ENCODE measurements at places on chromosomes 11 and 22.

GRCh38 chr11:122556605-122557004 lies 98.9 kb upstream of the UBASH3B start:
- no peak for DNase-seq

GRCh38 chr22:47295226-47295901 lies 532.9 kb downstream of the TBC1D22A start:
- DNase-seq = no peak

GRCh38 chr22:19057999-19058491 lies 64.2 kb downstream of the DGCR2 start:
- DNase-seq = no peak

- DNase-seq = no peak
These were observed 688.3 kb upstream of the FAT3 start for GRCh38 chr11:91536366-91536765.

GRCh38 chr11:125667151-125667550 lies 13.5 kb downstream of the ACRV1 start:
- DNase-seq = no peak

DNA sequence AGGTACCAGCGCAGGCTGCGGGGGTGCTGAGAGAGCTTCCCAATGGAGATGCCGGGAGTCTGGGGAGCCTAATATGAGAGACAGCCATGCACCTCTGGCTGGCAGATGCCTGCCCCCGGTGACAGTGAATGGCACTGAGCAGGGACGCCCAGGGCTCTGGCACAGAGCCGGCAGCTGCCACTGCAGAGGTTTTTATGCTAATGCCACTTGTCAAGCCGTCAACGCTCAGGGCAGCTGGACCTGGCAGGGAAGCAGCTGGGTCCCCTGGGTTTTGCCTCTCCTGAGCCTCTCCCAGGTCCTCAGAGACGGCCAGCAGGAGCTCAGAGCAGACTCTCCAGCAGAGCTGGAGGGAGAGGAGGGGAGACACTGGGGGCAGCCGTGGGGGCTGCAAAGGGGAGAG lies 573.6 kb downstream of the BUD13 start:
- no peak for DNase-seq

- no peak for DNase-seq
These were observed 1032.8 kb upstream of the RAG2 start for GRCh38 chr11:37630866-37631265.

DNA sequence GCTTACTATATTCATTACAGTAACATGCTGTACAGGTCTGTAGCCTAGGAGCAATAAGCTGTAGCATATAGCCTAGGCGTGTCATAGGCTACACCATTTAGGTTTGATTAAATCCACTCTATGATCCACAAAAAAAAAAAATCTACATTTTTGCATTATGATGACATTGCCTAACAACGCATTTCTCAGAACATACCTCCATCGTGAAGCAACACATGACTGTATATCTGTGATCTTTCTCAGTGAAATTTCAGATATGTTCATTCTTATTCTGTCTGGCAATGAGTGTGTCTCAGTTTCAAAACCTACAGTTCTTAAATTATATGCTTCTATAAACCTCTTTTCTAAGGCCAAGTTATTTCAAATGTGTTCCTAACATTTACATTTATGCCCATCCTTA lies 140.3 kb downstream of the CADM1 start:
- DNase-seq = no peak

- DNase-seq = no peak
These were observed 29.4 kb downstream of the PPP2R1B start for GRCh38 chr11:111736621-111737443.

DNA sequence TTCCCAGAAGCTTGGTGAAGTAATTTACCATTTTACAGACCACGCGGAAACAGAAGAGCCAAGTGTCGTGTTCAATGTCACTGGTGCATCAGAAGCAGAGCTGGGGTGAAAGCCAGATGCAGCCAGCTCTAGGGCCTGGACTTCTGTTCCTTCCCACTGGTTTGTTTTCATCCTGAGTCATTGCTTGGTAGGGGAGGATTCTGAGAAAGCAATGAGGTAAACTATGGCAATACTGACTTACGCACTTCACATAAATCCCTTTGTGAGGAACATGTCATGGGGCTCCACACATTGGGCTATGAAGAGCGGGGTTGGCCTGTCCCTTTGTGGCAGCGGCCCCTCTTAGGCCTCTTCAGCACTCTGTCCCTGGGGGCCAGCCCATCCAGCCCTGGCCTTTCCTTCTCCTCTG lies 52.4 kb upstream of the RBFOX2 start:
- no peak for DNase-seq

- no peak for DNase-seq
These were observed 71.8 kb downstream of the PIWIL4 start for GRCh38 chr11:94638902-94639373.

DNA sequence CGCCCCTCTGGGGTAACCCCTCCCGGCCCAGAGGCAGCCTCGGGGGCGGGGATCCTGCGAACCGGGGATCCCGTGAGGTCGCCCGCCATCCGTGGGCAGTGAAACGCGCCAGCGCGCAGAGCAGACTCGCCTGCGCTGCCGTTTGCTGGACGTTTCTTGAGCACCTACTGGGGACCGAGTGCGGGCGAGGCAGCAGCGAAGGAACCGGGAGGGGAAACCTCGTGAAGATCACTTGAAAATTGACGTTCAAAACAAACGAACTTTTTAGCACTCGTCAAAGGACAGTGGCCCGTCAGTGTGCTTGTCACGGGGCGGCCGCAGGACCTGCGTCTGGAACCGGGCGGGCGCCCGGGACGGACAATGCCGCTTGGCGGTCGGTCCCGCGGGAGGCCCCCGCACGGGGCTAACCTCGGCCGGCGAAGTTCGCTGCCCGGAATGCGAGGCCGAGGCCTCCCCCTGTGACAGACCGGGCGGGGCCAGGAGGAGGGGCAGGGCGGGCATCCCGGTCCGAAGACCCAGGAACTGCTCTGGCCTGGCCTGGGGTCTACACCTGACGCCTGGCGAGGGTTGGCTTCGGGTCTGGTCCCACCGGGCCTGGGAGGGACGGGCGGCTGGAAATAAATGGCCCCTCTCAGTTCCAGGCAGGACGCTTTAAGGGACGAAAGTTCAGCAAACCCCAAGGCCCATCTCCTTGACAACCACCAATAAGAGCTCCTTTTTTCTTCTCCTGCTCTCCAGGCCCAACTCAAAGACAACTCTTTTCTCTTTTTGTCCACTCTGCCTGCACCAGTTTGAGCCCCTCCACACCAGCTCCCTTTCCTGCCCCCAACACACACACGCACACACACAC lies 723 bp upstream of the SCUBE1 start:
- no peak for DNase-seq

GRCh38 chr22:27399161-27399560 lies 402.4 kb downstream of the MN1 start:
- no peak for DNase-seq

DNA sequence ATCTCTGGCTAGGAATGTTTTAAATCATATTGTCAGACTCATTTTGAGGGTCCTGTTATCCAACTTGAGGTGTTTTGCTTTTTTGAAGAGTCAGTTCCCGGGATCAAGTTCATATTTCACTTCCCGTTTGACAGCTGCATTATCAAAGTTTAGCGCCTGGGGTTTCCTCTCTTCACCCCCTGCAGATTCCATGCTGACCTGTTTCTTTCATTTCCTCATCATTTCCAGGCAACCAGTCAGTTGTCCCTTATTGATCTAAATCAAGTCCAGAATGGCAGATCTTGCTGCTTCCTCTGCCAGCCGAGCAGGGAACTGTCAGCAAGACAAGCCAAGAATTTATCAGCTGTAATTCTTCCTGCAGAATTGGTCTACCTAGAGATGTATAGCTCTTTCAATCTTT lies 197.6 kb upstream of the SYN3 start:
- no peak for DNase-seq

- DNase-seq = no peak
These were observed 9.0 kb downstream of the FAM76B start for GRCh38 chr11:95780544-95780943.

DNA sequence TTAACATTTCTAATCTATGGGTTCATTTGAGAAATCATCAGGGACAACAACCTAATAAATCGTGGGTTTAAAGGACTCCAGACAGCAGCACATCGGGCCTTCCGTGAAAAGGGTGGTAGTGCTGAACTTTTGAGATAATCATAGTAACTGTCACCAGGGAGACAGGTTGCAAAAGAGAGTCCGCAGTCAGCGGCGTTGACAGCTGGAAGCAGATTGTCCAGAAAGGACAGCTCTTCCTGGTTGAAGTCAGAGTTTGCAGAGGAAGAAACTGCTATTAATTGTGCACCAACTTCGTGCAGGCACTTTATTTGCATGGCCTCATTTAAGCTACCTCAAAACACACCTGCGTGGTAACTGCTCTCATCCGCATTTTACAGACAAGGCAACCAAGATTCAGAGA lies 20.5 kb upstream of the ISX start:
- no peak for DNase-seq

DNA sequence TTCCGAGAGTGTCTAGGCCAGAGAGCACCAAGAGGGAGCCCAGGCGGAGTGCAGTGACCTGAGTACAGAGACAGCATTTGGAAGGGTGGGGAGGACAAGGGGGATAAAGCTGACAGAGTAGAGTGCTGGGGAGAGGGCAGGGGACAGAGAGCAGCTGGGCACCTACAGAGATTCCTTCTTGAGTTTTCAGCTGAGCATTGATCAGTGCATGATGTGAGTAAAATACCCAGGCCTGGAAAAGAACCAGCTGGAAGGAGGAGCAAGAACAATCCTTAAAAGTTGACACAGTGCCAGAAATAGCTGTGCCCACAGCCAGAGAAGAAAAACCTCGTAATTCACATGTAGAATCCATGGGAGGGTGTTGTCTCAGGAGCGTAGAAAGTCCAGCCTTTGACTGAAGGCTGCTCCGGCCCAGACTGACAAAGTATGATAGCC lies 33.9 kb upstream of the PANX2 start:
- DNase-seq = no peak

DNA sequence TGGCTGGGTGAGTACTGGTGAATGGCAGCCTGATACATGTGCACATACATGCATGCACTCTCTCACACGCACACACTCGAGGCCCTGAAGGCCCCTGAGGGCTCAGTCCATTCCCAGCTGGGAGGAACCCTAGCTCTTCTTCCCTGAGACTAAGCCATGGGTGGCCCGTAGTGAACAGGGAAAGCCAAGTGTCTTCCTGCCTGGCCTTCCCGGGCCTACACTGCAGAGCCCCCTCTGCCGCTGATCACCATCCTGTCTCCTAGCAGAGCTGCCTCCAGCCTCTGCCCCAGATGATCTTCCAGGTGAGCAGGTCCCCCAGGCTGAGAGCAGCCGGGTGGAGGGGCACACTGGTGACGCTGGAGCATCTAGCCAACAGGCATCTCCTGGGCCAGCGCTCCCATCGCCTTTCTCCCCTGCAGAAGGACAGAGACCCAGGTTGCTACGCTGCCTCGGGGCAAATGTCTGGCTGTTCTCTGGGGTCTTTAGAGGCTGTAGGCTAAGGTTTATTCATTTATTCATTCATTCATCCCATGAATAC lies 57.3 kb downstream of the CD82 start:
- DNase-seq = no peak

DNA sequence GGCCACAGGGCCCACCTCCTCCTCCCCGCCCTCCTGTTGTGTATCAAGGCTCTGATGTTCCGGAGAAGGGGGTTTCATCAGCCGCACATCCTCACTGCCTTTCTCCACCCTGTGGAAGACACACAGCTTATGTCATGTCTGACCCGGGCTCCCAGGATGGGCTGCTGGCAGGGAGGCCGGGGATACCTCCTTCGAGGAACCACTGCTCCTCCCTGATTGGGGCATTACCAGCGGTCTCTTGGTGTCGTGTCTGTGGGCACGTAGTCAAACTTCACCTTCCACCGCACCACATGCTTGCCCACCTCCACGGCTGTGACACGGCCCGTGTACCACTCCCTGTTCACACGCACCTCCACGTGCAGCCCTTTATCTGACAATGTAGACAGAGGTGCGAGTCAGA lies 35.9 kb downstream of the MORC2 start:
- no peak for DNase-seq

GRCh38 chr22:20799449-20799848 lies 25.5 kb downstream of the SERPIND1 start:
- DNase-seq = no peak

GRCh38 chr11:100876815-100877520 lies 189.9 kb downstream of the ARHGAP42 start:
- no peak for DNase-seq

DNA sequence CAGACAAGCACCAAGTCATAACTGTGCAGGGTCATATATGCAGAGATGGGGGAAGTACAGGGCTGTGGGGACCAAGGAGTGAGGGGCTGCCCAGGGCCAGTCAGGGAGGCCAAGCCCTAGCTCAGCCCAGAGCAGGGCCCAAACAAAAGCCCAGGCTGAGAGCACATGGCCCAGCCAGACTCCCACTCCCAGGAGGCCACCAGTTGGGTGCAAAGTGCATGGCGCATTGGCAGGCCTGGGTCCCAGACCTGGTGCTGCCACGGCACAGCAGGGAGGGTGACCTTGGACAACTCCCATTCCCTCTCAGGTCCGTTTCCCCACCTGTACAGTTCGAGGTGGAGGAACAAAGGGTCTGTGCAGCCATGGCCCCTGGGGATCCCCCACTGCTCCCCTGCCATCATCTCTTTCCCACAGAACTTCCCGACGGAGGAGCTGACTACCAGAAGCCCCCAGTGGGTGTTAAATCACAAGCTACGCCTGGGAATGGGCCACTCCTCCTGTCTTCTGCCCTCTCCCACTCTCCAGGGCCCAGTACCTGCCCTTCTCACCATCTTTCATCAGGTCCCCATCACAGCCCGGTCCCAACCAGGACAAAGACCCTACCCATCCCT lies 608 bp downstream of the NIPSNAP1 start:
- no peak for DNase-seq

GRCh38 chr11:127395034-127395433 lies 394.5 kb upstream of the KIRREL3 start:
- no peak for DNase-seq

- DNase-seq = no peak
These were observed 45.3 kb downstream of the ZBTB44 start for GRCh38 chr11:130269326-130269943.

GRCh38 chr22:19122752-19123492 lies 710 bp upstream of the DGCR2 start:
- DNase-seq = no peak

DNA sequence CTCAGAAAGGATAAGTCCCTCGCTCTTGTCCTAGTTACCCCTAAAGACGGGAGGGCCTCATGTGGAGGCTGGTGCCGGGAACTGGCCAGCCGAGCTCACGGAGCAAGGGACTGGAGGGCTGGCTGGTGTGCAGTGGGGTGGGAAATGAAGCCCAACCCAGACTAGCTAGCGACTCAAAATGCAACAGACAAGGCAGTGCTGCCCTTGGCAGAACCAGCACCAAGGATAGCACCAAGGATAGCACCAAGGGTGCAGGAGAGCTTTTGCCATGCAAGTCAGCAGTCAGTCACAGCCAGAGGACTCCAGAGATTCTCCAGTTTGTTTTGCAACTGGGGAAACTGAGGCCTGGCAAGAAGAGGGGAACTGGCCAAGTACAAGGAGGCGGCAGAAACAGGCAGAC lies 6.5 kb upstream of the BATF2 start:
- no peak for DNase-seq

DNA sequence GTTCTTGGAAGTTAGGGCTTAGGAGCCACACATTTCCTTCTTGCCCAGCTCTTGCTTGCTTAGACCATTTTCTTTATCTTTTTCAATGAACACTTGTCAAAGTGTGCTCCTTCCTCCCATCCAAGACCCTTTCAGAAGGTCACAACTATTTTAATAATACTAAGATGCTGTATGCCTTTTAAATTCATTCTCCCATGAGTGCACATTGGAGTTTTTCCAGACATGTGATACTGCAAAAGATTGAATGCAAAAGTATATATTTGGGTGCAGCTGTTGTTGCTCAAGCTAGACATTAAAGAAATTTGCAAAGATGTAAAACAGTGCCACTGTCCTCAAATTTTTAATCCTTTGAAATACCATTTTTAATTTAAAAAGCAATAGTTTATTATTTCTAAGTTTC lies 69.3 kb upstream of the TNRC6B start:
- no peak for DNase-seq

GRCh38 chr11:131228378-131228777 lies 142.0 kb upstream of the NTM start:
- DNase-seq = no peak
